Stimulated activated CD8-positive, alpha-beta memory T cell treated with anti-CD3 and anti-CD28 coated beads, Interleukin-4, amount 100 ng/mL, for 1 hour (primary cell): ENCODE measurements at places on chromosomes 11 and 22.

- DNase-seq, result no peak
Measured at GRCh38 chr22:39994566-39995392, at the start of gene FAM83F. FAM83F (plus strand) TSS chr22:39994954; CDS start chr22:39995043, 89 bp downstream.

- no peak for DNase-seq
Measured at GRCh38 chr11:44760917-44761550, 34.3 kb downstream of the TSPAN18 start.

- DNase-seq, result no peak
Measured at GRCh38 chr11:83438438-83438837, 152.3 kb upstream of the CCDC90B start.

DNA sequence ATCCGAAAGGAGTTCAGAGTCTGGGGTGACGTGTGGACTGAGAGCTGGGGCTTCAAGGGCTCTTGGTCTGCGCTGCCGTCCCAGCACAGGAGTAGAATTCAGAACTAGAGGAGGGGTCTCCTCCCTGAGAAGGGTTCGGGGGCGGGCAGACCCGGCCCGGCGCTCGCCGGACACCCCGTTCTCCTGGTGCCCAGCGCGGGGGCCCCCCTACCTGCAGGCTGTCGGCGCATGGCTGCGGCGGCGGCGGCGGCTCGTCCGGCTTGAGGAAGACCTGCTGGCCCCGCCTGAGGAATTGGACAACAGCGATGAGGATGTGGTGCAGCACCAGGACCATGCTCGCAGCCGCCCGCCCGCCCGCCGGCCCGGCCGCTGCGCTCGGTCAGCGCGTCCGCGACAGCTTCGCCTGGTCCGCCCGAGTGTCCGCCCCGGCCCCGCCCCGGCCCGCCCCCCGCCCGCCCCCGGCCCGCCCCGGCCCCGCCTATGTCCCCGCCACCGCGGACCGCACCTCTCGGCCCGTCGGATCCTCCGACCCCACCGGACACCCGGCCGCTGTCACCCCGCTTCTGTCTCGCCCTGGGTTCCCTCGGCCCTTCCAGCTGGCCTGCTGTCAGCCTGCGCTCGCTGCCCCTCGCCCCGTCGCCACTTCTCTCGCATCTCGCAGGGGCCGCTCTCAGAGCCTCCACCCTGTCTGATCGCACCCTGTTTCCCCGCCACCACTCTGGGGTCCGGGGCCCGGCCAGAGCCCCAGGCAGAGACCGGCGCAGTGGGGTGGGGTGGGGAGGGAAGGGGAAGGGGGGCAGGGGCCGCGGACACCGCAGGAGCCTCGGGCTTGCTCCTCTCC is 32.0 kb downstream of the PDE2A start:
- no peak for DNase-seq

- DNase-seq, result no peak
Measured at GRCh38 chr11:61415381-61415780, 14.4 kb downstream of the CPSF7 start.

DNA sequence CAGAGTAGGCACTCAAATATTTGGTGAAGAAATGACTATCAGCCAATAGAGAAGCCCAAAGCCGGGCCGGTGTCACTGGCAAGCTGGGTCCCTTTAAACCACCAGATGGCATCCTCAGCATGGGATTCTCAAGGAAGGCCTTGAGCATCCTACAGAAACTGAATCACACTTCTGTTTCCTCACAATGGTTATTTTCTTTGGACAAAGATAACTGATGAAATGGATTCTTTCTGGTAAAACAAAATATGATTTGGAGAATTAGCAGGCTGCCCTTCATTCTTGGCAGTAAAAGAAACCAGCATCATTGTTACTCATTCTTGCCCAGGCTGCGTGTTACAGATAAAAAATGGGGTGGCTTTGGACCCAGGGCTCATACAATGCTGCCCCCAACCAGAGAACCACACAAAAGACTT is 30.3 kb upstream of the ASPHD2 start:
- peak; percentile 29 for DNase-seq

DNA sequence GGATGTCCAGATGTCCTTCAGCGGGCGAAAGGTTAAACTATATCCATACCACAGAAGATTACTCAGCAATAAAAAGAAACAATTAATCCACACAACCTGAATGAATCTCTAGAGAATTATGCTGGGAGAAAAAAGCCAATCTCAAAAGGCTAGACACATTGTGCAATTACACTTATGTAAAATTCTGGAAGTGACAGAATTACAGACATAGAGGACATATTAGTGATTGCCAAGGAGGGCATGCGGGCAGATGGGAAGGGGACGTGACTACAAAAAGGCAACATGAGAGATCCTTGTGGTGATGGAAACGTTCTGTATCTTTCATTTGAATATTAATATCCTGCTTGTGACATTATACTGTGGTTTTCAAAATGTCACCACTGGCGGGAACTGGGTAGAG is 103.5 kb upstream of the BMAL1 start:
- DNase-seq, result no peak

DNA sequence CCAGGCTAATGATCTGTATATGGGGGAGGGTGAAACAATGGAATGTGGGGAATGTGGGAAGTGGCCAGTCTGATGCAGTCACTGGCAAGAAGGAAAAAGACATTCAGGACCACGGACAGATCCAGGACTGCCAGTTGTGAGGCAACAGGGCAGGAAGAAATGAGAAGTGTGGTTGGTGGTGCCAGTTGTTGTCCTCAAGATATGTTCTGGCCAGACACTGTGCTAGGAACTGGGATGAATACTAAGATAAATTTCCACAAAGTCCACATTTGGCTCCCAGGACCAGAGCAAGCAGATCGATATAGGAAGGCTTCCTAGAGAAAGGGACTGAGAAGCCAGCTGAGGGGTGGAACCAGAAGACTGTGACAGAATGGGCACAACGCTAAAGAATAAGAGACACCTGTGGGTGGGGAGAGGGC is 6.8 kb upstream of the TPBGL start:
- no peak for DNase-seq

GRCh38 chr11:9799886-9800285 is 136.0 kb downstream of the SWAP70 start:
- DNase-seq, result no peak

GRCh38 chr22:29374401-29374800 is 14.0 kb downstream of the AP1B1 start:
- DNase-seq, result no peak

DNA sequence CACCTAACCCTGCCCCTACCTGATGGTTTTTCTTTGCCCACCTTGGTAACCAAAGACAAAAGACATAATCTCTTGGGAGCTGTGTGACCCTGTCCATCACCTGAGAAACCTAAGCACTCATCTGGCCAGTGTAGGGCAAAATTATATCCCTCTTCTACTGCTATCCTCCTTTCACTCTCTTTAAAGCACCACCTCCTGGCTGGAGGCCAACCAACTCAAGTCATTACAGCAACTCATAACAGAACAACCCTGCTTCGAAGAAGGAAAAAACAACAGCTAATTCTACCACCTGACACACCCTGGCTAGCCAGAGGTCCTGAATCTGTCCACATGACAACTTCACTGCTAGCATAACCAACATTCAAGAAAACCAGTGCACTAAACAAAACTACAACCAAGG is 45.5 kb downstream of the GAS2 start:
- DNase-seq, result no peak
